ENCODE measurements at places on chromosomes 11 and 22.

- DNase-seq: no peak
Observed at GRCh38 chr11:19398772-19399527, 158.2 kb upstream of the E2F8 start.

DNA sequence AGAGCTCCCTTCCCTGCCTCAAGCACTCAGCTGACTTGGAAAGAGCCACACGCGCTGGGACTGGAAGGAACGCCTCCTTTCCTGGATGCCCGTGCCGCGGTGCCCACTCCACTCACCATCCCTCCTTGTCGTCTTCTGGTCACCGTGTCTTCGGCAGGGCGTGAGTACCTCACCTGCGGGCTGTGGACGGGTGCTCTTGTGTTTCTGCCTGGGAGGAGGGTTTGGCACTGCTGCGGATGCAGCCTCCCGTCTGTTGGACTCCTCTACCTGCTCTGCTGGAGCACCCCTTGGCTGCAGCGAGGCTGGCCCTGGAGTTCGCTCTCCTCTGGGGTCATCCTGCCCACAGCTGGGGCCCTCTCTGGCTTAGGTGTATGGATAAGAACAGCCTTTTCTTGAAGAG is 612.7 kb downstream of the BRD1 start:
- no peak for DNase-seq

GRCh38 chr22:37086184-37086583 is 23.3 kb downstream of the TMPRSS6 start:
- DNase-seq: no peak

- DNase-seq: no peak
Observed at GRCh38 chr11:115720602-115721245, 216.5 kb upstream of the CADM1 start.

DNA sequence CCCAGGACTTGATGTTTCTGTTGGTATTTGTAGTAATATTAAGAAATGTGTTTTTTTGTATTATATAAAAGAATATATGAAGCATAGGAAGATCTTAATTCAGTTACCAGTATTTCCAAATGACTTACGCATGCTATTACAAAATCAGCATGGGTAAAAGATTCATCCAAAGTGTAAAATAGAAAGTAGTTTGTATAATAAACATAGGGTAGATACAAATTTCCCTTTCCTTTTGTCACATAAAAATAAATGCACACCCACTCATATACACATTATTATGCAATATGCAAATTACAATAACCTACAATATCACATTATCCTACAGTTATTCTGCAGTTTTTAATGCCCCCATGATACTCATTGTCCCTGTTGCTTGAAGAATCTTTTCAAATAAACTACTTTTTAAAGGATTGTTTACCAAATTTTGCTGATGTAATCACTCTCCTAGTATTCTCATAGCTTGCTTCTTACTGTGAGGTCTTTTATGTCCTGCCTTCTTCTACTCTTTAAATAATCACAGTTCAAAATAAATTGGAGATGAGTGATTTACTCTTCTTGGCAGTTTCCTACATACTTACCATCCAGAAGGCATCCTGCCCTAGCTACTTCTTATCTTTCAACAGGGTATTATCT is 244.0 kb downstream of the CASP12 start:
- DNase-seq: no peak

- no peak for DNase-seq
Observed at GRCh38 chr11:64378335-64378880, 19.4 kb downstream of the RPS6KA4 start.

DNA sequence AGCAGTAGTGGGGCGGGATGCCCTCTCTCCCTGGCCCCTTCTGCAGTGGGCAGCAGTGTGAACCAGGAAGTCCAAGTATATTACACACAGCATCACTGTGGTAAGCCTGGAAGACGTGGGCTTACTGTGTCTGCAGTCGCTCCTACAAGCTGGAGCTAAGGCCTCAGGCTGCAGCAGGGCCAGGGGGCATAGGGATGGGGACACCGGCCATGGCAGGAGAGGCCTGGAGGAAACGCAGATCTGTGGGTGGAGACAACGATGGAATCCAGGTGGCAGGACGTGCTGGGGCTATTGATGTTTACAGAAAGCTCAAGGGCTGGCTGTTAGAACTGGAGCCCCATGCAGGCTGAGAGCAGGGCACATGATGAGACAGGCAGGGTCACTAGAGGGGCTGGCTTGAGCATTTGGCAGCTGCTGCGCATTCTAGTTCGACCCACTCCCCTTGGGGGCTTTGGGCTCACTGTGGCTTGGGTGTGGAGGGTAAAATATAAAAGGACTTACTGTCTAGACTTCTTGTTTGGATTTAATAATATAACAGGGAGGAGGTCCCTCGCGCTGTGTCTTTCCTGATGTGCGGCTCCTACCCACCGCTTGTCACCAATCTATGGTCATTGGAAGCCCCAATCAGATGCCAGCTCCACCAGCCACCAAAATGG is 539.5 kb downstream of the TBC1D22A start:
- DNase-seq: no peak

DNA sequence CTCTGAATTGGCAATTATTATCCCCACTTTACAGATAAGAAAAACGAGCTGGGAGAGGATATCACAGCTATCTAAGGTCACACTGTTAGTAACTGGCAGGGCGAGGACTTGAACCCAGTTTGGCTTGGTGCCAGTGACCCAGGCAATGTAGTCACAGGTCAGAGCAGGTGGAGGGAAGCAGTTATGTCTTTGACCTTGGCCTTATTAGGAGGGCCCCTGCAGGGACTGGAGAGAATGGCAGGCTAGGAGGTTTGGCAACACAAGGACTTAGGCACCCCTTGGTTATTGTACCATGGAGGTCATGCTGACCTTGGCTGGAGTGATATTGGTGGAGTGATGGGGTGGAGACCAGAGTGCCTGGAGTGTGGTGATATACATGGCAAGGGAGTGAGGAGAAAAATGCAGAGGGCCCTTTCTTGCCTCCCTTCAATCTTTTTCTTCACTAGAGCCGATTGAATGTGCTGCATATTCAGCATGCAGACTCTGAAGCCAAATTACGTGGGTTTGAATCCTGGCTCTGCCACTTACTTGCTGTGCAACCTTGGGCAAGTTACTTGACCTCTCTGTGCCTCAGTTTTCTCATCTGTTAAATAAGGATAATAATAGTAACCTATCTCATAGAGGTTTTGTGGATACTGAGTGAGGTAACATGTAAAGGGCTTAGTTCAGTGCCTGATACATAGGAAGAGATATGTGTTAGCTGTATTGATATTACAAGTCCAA is 92.7 kb upstream of the TBCEL start:
- DNase-seq: no peak

- DNase-seq: no peak
Observed at GRCh38 chr11:74522776-74523175, 29.3 kb upstream of the LIPT2 start.

- no peak for DNase-seq
Observed at GRCh38 chr11:65551572-65552387, 6.4 kb downstream of the LTBP3 start.

- DNase-seq: no peak
Observed at GRCh38 chr11:113192121-113192925, 122.1 kb upstream of the TTC12 start.

GRCh38 chr11:22554221-22554620 is 71.4 kb downstream of the FANCF start:
- no peak for DNase-seq

DNA sequence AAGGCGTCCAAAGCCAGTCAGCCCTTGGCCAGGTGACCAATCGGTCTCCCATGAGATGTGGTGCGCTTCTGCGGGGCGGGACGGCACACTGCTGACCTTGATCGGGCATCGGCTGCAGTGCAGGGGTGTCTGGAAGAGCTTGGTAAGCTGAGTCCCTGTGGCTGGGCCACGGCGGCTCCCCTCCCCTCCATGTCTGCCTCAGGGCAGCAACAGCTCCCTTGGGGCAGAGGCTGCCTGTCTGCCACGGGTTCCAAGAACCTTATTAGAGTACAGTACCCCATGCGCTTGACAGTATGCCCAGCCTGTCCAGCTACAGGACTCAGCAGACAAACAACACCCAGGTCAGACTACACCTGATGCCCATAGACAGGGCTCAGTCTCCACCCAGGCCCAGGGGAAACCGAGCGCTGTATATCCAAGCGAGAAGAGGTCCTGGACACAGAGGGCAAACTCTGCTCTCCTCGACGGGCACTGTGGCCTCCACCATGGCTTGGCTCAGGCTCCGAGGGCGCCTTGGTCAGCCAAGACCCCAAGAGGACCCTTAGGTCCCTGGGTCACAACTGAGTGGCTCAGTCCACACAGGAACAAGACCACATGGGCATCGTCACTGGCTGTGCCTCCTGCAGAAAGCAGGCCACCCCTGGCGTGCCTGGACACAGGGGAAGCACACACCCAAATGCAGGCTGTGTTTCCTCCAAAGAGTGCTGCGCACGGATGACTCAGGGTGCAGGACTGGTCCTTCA is 18.9 kb downstream of the TSPAN32 start:
- DNase-seq: no peak

- DNase-seq: no peak
Observed at GRCh38 chr22:30838111-30838510, 130.5 kb downstream of the MORC2 start.

GRCh38 chr22:50049299-50050195 is 8.6 kb downstream of the TTLL8 start:
- no peak for DNase-seq

GRCh38 chr22:46058591-46059519 is 81.9 kb upstream of the WNT7B start:
- DNase-seq: no peak

DNA sequence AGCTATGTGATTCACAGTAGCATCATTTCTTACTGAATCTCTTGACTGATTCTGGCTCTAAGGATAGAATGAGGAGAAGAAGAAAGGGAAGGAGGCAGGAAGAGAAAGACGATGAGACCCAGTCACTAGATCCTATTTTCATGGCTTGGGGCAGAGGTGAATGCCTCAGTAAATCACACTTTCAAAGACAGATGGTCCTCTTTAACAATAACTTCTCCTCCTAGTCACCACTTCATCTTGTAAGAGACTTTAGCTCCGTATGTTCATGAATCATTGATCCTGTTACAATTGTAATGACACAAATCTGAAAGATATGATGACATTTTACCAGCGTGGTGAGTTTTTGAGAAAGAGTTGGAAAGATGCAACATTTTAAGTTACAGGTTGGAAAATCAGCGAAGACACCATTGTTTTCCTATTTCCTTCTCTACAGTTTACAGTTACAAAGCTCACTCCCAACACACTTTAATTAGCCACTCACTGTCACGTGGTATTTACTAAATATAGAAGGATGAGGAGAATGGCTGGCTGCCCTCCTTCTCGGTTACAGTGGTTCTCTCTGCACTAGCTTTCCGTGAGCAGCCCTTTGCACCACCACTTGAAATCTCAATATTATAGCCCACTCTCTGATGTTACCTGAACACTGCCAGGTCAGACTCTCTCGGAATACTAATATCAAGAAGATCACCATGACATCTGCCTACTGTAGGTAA is 205.8 kb downstream of the CADM1 start:
- DNase-seq: no peak
